ENCODE measurements at places on chromosomes 7 and 10. TPM values are rescaled to one million over a fixed set of nuclear protein-coding genes. Genes with fewer than 3 reads are reported as not detected.
A peak's percentile ranks its signal among the peaks of the same experiment; 100 is the strongest.

DRGX gene
- total RNA-seq = not detected

SFTPA1 gene
- total RNA-seq = not detected

MMD2 gene
- not detected for total RNA-seq

TMEM130 gene
- total RNA-seq = not detected

GRCh38 chr7:143331179-143331801 is 15.4 kb downstream of the CLCN1 start:
- DNase-seq = no peak

- no peak for DNase-seq
Measured at GRCh38 chr10:77252380-77253146, 385.0 kb downstream of the KCNMA1 start.

DNA sequence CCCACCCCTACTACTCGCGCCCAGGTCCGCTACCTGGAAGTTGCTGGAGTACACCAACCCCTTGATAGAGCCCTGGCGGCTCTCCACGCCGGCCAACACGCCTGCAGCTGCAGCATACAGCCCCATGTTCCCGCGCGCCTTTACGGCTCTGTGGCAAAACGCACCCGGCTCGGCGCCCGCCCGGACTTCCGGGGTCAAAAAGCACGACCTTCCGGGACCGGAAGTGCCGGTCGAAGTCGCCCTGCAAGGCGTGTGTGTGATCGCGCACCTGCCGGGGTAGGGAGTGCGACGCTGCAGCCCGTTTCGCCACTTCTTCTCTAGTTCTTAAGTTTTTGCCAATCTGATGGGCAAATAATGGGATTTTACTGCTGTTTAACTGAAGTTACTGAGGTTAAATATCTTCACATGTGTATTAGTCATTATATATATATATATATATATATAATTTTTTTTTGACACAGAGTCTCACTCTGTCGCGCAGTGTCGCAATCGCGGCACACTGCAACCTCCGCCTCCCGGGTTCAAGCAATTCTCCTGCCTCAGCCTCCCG is at the start of gene NSUN5:
Gene NSUN5 (minus strand): TSS at position 162 of the 550 bp plus-strand sequence. CDS start 36 bp downstream, at position 126.
- DNase-seq = peak; percentile 33

GRCh38 chr10:112565434-112566053 is 118.5 kb downstream of the VTI1A start:
- DNase-seq = no peak

DNA sequence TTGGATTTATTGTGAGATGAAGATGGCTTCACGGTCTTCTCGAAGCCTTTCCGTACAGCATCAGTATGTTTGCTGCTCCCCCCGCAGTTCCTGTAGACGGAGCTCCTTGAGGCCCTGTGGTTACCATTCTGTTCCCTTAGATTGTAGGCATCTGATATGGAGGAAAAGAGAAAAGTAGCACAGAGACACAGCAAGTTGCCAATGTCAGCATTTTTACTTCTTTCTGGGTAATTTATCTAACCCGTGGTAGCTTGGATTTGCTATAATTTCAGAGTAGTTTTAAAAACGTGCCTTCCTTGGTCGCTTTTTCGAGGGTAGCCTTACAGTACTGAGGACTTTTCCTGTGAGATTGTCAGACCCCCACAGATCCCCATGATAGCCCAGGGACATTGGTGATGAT is 37.5 kb downstream of the WDR37 start:
- no peak for DNase-seq

DNA sequence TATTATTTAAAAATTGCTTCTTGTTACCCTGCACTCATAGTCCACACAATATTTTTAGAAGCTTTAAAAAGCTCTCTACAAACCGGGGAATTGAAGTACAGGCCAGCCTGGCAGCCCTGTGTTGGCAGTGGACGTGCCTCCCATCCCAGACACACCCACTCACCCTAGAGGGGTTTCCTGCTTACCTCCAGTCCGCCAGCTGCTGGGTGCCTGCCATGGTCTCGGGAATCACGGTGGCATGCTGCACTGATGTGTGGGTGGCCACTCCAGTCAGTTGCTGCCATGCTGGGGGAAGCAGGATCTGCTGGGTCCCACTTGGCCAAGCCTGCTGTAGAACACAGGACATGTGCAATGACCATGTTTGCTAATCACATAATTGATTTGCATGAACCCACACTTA is 80.4 kb downstream of the CLEC2L start:
- DNase-seq = no peak

DNA sequence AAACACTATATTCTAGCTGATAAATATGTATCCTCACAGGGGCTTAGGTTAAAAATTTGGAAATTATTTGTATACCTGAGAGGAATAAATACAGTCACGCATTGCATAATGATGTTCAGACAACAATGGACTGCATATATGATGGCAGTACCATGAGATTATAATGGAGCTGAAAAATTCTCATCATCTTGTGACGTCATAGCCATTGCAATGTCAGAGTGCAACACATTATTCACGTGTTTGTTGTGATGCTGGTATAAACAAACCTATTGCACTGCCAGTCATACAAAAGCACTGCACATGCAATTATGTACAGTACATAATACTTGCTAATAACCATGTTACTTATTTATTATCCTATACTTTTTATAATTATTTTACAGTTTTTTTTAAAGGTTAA is 31.4 kb downstream of the STEAP1B start:
- DNase-seq = no peak

- no peak for DNase-seq
Measured at GRCh38 chr7:2175514-2175913, 57.2 kb downstream of the MAD1L1 start.

DNA sequence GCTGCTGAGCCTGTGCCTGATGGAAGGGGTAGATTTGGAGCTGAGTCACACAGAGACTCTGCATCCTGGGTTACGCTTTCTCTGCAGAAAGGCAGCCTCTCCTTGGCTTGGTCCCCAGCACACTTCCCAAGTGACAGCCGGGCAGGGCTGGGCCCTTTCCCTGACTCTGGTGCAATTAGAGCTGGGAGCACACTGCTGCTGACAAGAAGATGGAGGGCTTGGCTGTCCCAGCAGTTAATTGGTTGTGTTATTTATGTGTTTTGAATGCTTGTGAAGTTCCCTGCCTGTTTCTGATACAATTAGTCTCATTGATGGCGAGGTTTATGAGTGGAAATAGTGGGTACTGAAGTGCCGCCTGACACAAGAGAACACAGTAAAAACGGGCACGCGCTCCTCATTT is 123.6 kb downstream of the TCERG1L start:
- DNase-seq = no peak

- DNase-seq = no peak
Measured at GRCh38 chr7:266851-267840, 22.8 kb upstream of the FOXL3 start.

GRCh38 chr10:130453036-130453720 is 317.0 kb downstream of the GLRX3 start:
- no peak for DNase-seq

DNA sequence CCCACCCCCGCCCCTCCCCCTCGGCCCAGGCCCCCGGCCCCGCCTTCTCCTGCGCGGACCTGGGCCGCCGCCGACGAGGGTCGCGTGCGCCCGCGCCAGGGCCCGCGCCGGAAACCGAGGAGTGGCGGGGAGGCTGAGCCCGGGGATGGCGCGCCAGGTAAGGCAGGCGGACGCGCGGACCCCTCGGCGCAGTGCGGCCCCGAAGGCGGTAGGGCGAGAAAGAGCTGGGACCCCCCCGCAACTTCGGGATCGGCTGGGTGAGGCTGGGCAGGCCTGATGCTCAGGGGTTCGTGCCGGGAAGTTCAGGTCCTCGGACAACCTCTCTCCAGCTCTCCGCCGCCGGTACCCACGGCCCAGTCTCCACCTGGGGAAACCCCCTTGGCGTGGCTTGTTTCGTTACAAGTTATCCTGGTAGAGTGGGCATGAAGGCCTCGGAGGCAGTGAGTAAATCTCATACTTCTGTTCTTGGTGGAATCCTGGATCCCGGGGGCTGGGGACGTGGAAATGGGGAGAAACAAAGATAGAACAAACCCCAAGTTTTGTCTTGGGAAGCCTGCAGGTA is 58.4 kb downstream of the ZNF467 start:
- DNase-seq = no peak

DNA sequence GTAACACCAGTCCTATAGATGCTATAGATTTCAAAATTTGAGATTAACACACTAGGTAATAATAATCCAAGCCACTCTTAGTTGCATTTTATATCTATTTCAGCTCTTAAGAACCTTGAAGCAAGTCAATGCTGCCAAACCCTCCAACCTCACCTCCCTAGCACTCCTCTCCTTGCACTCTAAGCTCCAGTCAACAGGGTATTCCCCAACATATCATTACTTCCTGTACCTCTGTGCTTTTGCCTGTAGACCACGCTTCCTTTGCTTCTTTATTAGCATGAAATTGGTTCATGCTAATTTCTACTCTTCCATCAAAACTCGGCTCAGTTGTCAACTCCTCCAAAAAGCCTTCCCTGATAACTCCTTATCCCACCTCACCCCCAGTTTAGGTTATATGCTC is 24.6 kb downstream of the PEX1 start:
- no peak for DNase-seq

- no peak for DNase-seq
Measured at GRCh38 chr10:70549351-70549961, 53.1 kb downstream of the PRF1 start.

DNA sequence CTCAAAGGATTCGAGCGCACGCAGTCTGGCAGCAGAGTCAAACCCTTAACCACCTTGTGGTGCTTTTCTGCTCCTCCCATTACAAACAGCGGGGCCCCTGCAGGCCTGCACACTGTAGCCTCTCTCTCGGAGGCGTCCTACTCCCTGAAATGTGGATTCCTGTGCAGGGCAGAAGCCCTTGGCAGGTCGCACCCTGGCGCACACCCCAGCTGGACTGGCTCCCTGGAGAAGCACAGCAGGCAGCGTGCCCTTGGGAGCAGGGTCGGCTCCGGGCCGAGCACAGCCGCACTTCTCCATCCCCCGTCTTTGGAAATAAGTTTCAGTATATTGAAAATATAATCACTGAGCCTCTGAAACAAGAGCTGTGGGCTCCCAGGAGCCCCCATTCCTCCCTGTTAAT is 144.1 kb downstream of the C10orf105 start:
- DNase-seq = no peak

GRCh38 chr7:28618383-28618782 is 206.1 kb downstream of the CREB5 start:
- no peak for DNase-seq

- DNase-seq = no peak
Measured at GRCh38 chr10:26770069-26770468, 72.6 kb downstream of the PDSS1 start.
